Neuronal stem cell (in vitro differentiated cells): ENCODE measurements at places on chromosomes 3 and 15.

DNA sequence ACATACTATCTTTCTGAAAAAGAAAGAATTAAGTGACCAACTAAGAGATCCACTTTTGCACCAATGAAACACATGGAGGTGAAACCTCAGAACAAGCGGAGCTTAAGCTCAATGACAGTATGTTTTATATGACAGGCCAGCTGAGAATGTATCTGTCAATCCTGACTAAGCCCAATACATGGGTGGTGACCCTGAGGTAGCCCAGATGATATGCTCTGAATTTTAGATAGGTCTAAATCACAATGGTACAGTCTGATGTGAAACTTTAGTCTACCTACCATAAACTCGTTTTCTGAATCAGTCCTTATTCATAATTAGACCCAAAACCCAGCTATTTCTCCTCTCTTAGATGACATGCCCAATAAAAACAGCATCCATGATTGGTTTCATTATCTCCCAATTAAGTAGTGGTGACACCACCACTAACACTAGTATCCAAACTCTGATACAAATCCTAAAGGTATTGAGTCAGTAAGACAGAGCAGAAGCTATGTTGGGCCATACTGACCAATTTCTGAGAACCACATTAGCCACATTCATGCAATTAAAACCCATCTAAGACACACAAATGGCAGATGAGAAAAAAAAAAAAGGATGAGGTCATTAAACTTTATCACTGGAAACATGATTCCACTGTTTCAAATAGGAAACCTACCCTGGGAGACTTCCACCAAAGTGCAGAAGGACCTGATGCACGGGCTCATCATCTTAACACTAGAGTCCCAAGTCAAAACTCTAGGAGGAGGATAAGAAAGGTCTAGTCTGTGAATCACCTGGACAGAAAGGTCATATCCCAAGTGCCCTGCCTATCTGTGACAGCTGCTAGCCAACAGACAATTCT, 20.6 kb downstream of the CMTM6 start:
- H3K4me1 ChIP-seq, result no peaks in the 10 kb centered on the region
- DNase-seq, result no peak
- H3K36me3 ChIP-seq, result peaks cover 4% of the 10 kb centered on the region
- H3K27me3 ChIP-seq, result no peaks in the 10 kb centered on the region
- H3K27ac ChIP-seq, result no peak overlapping the region

GRCh38 chr3:32606960-32607359, 36.3 kb upstream of the DYNC1LI1 start:
- H3K27ac ChIP-seq, result no peak overlapping the region
- peaks cover 2% of the 10 kb centered on the region for H3K4me1 ChIP-seq
- H3K27me3 ChIP-seq, result no peaks in the 10 kb centered on the region
- no peaks in the 10 kb centered on the region for H3K36me3 ChIP-seq

GRCh38 chr3:11010426-11011165, 18.0 kb downstream of the SLC6A1 start:
- no peak overlapping the region for H3K27ac ChIP-seq
- H3K4me1 ChIP-seq, result no peaks in the 10 kb centered on the region
- no peaks in the 10 kb centered on the region for H3K27me3 ChIP-seq

DNA sequence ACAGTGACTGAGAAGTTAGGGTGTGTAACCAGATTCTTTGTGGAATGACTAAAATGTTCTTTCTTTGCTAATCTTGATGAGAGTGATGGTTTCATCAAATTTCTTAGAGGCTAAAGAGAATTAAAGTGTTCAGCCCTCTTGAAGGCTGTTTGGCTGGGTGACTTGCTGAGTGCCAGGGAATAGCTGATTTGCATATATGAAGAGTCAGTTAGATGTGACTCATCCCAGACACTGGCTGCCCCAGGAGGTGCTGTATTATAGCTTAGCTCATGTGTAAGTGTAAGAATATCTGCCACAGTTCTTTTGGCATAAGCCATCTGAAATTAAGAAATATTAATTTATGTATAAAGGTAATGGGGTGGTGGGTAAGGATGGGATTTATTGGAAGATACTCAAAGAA, 535.1 kb downstream of the NLGN1 start:
- H3K4me1 ChIP-seq, result peaks cover 19% of the 10 kb centered on the region
- no peak overlapping the region for H3K27ac ChIP-seq
- DNase-seq, result no peak
- H3K36me3 ChIP-seq, result no peaks in the 10 kb centered on the region
- no peak overlapping the region for H3K4me3 ChIP-seq

GRCh38 chr15:39845582-39845981, 62.9 kb upstream of the FSIP1 start:
- no peak overlapping the region for H3K27ac ChIP-seq
- H3K4me3 ChIP-seq, result no peak overlapping the region
- no peak for DNase-seq

- no peaks in the 10 kb centered on the region for H3K4me1 ChIP-seq
- no peak overlapping the region for H3K4me3 ChIP-seq
- no peaks in the 10 kb centered on the region for H3K27me3 ChIP-seq
- no peak overlapping the region for H3K27ac ChIP-seq
- no peaks in the 10 kb centered on the region for H3K36me3 ChIP-seq
Measured at GRCh38 chr3:151275091-151275490, 3.3 kb downstream of the P2RY14 start.

DNA sequence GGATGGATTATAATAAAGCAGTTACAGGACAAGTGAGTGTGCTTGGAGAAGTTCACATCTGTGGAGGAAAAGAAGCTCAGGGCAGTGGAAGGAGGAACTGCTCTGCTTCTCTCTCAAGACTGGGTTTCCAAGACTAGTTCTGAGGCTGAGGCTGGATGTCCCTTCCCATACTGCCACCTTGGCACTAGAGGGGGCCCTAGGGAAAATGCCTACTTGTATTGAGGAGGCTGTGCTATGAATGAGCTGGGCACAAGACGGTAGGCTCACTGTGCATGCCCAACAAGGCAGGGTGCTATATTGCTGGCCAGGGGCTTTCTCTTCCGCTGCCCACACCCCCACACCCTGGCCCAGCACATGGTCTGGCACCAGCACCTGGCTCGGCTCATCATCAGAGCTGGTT, 65.2 kb downstream of the SLCO2A1 start:
- peaks cover 3% of the 10 kb centered on the region for H3K27me3 ChIP-seq
- H3K27ac ChIP-seq, result no peak overlapping the region
- no peak for DNase-seq
- H3K4me1 ChIP-seq, result peaks cover 11% of the 10 kb centered on the region

- no peak overlapping the region for H3K27ac ChIP-seq
- DNase-seq, result no peak
- no peaks in the 10 kb centered on the region for H3K27me3 ChIP-seq
Measured at GRCh38 chr3:188944108-188944507, 227.7 kb upstream of the TPRG1 start.

- peaks cover 14% of the 10 kb centered on the region for H3K4me1 ChIP-seq
- DNase-seq, result peak; percentile 61
- H3K27me3 ChIP-seq, result peaks cover 72% of the 10 kb centered on the region
- H3K27ac ChIP-seq, result no peak within 1 kb of the TSS
- peak within 1 kb of the TSS; percentile 55 for H3K4me3 ChIP-seq
- no peaks in the 10 kb centered on the region for H3K36me3 ChIP-seq
Measured at GRCh38 chr3:13879946-13880810, at the start of gene WNT7A. Gene WNT7A (minus strand): TSS chr3:13880071. CDS start chr3:13879816, 255 bp downstream.

GRCh38 chr3:186722457-186722856, 5.3 kb downstream of the KNG1 start:
- no peak overlapping the region for H3K4me3 ChIP-seq
- H3K27me3 ChIP-seq, result no peaks in the 10 kb centered on the region
- no peaks in the 10 kb centered on the region for H3K36me3 ChIP-seq
- no peaks in the 10 kb centered on the region for H3K4me1 ChIP-seq
- no peak for DNase-seq
- H3K27ac ChIP-seq, result no peak overlapping the region

- H3K27ac ChIP-seq, result no peak overlapping the region
- no peak overlapping the region for H3K4me3 ChIP-seq
- DNase-seq, result no peak
- H3K36me3 ChIP-seq, result no peaks in the 10 kb centered on the region
- H3K4me1 ChIP-seq, result no peaks in the 10 kb centered on the region
Measured at GRCh38 chr15:61133361-61133760, 95.7 kb downstream of the RORA start.

DNA sequence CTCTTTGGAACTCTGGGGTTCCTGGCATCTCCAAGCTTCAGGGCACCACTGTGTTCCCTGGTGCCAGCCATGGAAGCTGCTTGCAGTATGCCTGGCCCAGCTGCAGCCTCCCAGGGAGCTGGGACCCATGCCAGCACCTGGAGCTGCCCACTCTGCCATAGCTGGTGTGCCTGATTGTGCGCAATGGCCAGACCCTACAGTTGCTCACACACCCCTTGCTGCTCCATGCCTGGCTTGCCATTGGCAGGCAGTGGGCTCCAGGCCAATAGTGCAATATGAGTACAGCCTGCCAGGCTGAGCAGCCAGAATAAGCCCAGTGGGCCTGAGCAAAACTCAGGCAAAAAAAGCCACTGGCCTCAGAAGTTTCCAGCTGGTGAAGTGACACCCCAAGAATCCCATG, 43.8 kb upstream of the LRRFIP2 start:
- H3K27me3 ChIP-seq, result no peaks in the 10 kb centered on the region
- no peak overlapping the region for H3K27ac ChIP-seq
- H3K4me1 ChIP-seq, result no peaks in the 10 kb centered on the region

DNA sequence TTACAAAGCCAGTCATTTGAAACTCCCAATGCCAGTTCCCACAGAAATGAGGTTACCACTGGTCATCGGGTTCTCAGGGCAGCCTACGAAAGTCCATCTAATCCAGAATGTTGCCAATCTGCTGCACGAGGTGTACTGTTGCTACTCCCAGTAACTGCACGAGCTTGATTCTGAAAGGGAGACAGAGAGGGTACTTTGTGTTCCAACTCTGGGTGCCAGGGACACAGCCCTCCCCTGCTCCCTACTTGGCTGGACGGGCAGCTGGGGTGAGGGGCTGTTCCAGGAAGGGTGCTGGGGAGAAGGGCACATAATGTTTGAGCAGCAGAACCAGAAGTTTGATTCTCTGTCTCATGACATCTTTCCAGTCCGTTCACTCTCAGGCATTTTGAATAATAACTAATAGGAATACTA, 27.1 kb upstream of the OSBPL11 start:
- no peak overlapping the region for H3K27ac ChIP-seq
- no peak overlapping the region for H3K4me3 ChIP-seq
- peaks cover 5% of the 10 kb centered on the region for H3K27me3 ChIP-seq
- no peaks in the 10 kb centered on the region for H3K36me3 ChIP-seq
- H3K4me1 ChIP-seq, result no peaks in the 10 kb centered on the region
